ENCODE measurements at places on chromosomes 1 and 21. TPM values are rescaled to one million over a fixed set of nuclear protein-coding genes. Genes with fewer than 3 reads are reported as not detected.

DNA sequence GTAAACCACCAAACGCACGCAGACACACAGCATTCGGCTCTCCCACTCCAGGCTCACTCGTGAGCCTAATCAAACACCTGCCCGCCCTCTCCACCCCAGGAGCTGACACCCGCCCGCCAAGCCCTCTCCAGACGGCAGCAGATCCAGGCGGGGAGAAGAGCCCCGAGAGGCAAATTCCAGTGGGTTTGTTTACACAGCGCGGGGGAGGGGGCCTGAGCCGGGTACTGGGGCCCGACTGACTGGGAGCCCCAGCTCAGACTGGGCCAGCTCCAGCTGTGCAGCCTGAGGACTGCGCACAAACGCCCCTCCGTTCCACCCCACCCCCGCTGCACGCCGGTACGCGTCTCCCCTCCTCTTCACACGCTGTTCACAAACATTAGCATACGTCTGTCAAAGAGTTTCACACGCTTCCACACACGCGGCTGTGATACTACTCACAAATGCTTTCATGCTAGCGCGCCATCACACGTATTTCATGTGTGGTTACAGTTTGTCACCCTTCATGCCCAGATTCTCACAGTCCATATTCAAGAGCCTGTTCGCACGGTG is 1.0 kb upstream of the EFNA1 start:
- H3K4me1 ChIP-seq: peaks cover 62% of the 10 kb centered on the region
- DNase-seq: peak; percentile 71
- H3K4me3 ChIP-seq: peak overlapping the region; percentile 84
- peak overlapping the region; percentile 98 for H3K27ac ChIP-seq

DNA sequence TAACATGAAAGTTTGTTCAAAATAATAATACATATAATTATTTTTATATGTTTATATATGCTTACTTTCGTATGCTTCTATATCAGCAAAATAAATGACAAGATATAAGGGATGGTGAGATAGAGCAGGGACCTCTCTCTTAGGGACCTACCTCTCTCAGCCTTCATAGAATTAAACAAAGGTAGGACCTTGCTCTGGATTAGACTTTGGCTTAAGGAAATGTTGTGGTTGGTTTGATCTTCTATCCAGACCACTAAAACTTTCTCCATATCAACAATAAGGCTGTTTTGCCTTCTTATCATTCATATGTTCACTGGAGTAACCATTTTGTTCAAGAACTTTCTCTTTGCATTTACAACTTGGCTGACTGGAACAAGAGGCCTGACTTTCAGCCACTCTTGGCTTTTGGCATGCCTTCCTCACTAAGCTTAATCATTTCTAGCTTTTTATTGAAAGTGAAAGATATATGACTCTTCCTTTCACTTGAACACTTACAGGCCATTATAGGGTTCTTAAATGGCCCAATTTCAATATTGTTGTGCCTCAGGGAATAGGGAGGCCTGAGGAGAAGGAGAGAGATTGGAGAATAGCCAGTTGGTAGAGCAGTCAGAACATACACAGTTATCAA is 14.4 kb downstream of the FRRS1 start:
- DNase-seq: no peak
- peak overlapping the region; percentile 26 for H3K27ac ChIP-seq
- H3K4me3 ChIP-seq: no peak overlapping the region
- H3K4me1 ChIP-seq: peaks cover 22% of the 10 kb centered on the region
- H3K36me3 ChIP-seq: peaks cover 11% of the 10 kb centered on the region

GRCh38 chr1:35499652-35500176 is 57.5 kb downstream of the KIAA0319L start:
- no peak overlapping the region for H3K27ac ChIP-seq
- no peak overlapping the region for H3K4me3 ChIP-seq
- DNase-seq: no peak
- peaks cover 15% of the 10 kb centered on the region for H3K36me3 ChIP-seq
- H3K27me3 ChIP-seq: no peaks in the 10 kb centered on the region

SPRR2G gene
- not detected for total RNA-seq

PRRX1 gene
- 8.9 TPM for total RNA-seq
